ENCODE measurements at places on chromosomes 7 and 10.
A peak's percentile ranks its signal among the peaks of the same experiment; 100 is the strongest.

GRCh38 chr7:47535035-47535703 is 46.7 kb downstream of the TNS3 start:
- no peak for DNase-seq

- DNase-seq: no peak
These were observed 435.8 kb downstream of the GPAM start for GRCh38 chr10:111747751-111748150.

DNA sequence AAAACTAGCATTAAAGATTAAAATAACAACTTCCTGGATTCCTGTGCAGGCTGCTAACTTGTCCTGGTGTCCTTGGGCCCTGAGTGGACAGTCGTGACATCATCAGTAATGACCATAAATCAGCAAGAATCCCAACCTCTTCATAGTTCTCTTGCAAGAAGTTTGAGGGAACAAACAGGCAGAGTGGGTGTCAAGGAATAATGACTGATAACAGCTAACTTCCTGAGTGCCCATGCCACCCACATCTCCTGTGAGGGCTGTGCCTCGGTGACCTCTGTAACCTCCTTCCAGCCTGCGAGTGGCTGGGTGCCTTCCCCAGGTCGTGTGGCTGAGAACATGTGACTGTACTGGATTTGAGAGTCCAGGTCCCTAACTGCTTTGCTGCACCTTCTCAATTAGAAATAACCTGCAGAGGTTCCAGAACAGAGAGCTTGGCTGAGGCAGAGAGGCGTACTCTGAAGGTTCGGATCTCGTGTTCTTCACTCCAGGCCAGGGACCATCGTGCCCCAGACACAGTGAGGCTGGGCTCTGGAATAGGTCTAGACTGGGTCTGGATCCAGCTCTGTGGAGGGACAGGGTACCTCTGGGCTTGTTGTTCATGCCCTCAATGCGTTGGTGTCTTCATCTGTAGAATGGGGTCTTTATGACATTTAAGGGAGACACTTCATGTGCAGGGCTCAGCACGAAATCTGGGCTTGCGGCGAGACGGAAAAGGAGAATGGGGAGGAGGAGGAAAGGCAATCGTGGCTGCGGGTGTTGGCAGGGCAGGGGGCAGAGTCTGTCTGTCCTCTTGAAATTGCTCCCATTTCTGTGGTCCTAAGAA is 313.1 kb upstream of the ZNF32 start:
- DNase-seq: no peak

GRCh38 chr7:80719261-80719660 is 80.8 kb downstream of the CD36 start:
- DNase-seq: no peak

- no peak for DNase-seq
These were observed 35.3 kb upstream of the ANK3 start for GRCh38 chr10:60424971-60425370.

GRCh38 chr7:102892631-102893278 is 20.0 kb upstream of the LRRC17 start:
- no peak for DNase-seq

- DNase-seq: no peak
These were observed 2.4 kb downstream of the TRA2A start for GRCh38 chr7:23529262-23529859.

DNA sequence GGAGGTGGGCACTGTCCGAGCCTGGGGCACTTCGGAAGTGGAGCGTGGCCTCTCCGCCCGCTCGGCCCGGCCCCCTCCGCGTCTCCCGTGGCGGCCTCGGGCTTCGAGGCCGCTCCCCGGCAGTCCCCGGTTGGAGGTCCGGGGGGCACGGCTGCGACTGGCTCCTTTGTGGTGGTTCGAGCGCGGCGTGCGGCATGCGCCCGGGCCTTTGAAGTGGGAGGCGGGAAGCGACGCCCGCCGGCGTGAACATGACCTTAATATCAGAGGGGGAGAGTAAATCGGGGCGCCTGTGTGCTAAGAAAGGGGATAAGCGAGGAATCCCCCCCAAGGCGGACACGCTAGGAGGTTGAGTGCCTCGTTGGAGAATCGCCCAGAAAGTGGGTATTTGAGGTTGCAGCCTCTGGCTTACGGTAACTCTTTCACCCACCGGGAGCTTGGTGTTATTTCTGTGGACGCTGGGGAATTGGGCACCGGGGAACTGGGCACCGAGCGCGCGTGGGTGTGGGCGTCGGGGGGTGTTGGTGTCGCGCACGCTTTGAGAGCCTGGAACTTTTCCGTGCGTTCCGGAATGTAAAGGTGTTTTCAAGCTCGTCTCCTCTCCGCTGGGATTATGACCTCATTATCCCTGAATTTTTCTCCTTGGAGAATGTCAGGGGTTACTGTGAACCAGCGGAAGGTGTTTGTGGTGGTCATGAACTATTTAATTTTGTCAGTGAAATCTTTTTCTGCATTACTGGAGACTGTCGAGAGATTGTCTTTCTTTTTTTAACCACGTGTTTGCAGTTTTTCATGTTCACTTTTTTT is 660 bp downstream of the SUV39H2 start:
- DNase-seq: peak; percentile 66

Measured in activated naive CD8-positive, alpha-beta T cell treated with anti-CD3 and anti-CD28 coated beads, Interleukin-2, amount 10 ng/mL, durations not matched to agents 7 days and 5 days (primary cell).